Osteoblast (primary cell): ENCODE measurements at places on chromosomes 1 and 21. TPM values are rescaled to one million over a fixed set of nuclear protein-coding genes. Genes with fewer than 3 reads are reported as not detected.

- no peak for DNase-seq
- H3K27ac ChIP-seq: no peak overlapping the region
- H3K4me3 ChIP-seq: no peak overlapping the region
- H3K36me3 ChIP-seq: no peaks in the 10 kb centered on the region
- peaks cover 6% of the 10 kb centered on the region for H3K4me1 ChIP-seq
Measured at GRCh38 chr1:97630948-97631347, 289.9 kb downstream of the DPYD start.

GRCh38 chr21:34800797-34801518 is 132.2 kb downstream of the CLIC6 start:
- no peak for DNase-seq
- H3K4me1 ChIP-seq: peaks cover 47% of the 10 kb centered on the region
- H3K27me3 ChIP-seq: no peaks in the 10 kb centered on the region

Gene TXNIP
- total RNA-seq: 400 and 529 TPM in 2 replicates

GRCh38 chr1:209208648-209209047 is 374.9 kb upstream of the CAMK1G start:
- no peaks in the 10 kb centered on the region for H3K27me3 ChIP-seq
- H3K27ac ChIP-seq: no peak overlapping the region
- no peak overlapping the region for H3K4me3 ChIP-seq
- DNase-seq: peak; percentile 77

Gene RGS8
- not detected in 2 replicates for total RNA-seq
